ENCODE measurements at places on chromosomes 1 and 21.

DNA sequence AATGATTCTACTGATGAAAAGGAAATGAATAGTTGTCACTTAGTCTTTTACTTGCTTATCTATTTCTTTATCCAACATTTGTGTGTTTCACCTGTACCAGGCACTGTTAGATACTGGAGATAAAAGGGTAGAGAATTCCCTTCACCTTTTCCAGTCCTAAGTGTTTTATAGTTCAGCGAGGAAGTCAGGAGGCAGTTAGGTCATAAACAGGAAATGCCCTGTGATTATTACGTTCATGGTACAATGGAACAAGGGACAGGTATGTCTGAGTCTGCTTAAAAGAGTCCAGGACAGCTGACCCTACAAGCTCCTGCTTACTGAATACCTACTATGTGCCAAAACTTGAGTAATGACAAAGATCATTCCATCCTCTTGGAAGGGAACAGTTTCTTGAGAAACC, 77.8 kb downstream of the TNR start:
- no peak for DNase-seq

GRCh38 chr1:109749221-109749620, 8.4 kb upstream of the GSTM3 start:
- no peak for DNase-seq

DNA sequence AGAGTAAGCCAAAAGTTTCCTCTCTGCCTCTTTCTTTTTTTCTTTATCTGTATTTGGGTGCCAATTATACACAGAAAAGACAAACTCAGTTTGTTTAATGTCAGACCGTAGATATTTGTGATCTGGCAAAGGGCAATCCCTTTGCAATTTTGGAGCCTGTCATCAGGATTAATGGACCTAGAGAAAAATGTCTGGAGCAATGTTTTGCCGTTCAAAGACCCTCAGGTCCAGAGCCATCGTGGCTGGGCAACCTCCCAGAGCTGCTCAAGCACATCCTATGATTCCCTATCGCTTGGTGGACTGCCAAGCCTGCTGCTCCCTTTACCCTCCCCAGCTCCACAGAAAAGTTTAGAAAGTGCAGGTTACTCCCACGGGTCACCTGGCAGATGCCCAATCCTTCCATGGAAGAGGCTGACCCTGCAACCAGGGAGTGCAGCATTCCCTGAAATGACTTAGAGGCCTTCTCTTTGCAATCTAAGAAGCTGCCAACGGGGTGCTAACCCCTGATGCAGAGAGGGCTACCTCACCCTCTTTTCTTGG, 112.5 kb upstream of the NGF start:
- no peak for DNase-seq

DNA sequence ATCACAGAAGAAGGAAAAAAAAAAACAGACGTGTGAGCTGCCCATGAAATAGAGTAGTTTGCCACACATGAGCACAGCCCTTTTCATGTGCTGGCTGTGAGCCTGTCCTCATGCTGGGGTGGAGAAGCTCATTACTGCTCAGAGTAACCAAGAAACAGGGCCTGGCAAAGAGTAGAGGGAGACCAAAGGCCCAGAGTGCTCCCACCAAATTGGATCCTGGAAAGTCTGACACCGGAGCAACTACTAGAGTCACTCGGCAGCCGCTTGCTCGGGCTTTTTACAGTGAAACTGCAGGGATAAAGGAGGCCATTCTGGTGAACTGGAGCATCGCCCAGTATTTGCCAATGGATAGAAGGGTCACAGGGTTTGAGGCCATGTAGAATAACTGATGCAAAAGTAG, 64.4 kb upstream of the BARHL2 start:
- no peak for DNase-seq

DNA sequence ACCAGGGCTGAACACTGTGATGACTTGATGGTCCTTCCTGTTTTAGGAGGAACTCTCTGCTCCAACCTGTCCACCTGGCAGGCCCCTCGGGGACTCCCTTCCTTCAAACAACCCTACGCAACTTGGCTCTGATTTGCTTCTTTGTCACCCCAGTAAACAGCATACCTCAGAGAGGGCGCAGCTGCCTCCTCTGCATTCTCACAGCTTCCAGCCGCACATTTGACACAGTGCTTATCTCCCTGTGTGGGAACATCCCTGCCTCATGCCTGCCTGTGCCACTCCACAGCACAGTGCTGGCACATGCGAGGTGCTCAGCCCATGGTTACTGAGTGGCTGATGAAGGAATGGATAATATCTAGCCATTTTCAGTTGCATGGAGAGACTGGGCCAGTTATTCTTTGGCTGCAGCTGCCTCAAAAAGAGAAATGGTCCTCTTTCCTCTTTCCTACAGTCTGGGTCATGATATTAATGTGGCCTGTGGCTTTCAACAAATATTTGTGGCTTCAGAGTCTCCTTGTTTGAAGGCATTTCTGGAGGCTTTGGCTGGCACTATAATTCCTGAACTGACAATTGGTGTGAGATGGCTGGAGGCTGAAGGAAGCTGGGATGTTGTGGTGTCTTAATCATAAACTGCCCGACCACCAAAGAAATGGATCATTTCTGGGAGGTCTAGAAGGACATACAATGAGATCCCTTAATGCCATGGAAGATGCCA, 77.9 kb downstream of the TENT5C start:
- DNase-seq: no peak

DNA sequence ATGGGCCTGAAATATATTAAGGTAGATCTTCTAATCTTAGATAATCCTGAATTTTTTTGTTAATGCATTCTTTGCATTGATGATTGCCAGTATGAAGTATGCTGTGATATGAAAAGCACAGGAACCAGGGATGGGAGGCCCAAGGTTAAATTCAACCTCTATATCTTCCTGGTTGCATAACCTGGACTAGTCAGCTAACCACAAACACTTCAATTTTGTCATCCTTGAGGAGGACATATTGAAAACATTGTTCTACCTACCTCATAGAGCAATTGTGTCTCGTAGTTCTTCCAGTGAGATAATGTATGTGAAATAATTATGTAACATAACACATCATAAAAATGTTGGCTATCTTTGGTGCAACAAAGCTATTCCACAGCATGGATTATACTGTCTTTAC, 25.6 kb downstream of the PDC start:
- DNase-seq: no peak

- DNase-seq: no peak
Observed at GRCh38 chr1:6329396-6329795, 64.2 kb downstream of the ACOT7 start.

All from activated CD4-positive, alpha-beta T cell treated with anti-CD3 and anti-CD28 coated beads for 36 hours (primary cell).